ENCODE measurements at places on chromosomes 2 and 18.
A peak's percentile ranks its signal among the peaks of the same experiment; 100 is the strongest.

- no peak for DNase-seq
Observed at GRCh38 chr2:136248242-136248641, 130.3 kb upstream of the CXCR4 start.

- DNase-seq, result peak; percentile 45
Observed at GRCh38 chr2:207165121-207166038, at the start of gene KLF7. KLF7 (minus strand) TSS chr2:207165948; CDS start chr2:207165568, 380 bp downstream.

- no peak for DNase-seq
Observed at GRCh38 chr18:75293591-75293990, 83.0 kb downstream of the TSHZ1 start.

- DNase-seq, result no peak
Observed at GRCh38 chr2:40428439-40428838, 23.5 kb downstream of the SLC8A1 start.

DNA sequence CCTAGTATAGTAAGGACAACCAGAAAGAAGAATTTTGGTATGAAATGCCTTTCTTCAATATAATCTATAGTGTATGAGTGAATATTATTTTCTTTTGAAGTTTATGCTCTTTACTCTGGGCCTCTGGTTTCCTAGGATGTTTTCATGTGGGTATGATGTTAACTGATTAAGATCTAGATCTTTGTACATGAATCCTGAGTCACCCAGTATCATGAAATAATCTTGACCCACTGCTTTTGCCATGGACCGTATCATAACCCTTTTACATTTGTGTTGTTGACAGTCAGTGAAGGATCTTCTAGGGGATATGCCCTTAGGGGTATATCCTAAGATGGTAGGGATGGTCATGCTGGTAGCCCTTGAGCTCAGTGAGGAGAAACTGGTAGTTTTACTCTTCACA lies 100.3 kb downstream of the RAB3GAP1 start:
- no peak for DNase-seq

GRCh38 chr2:26483957-26484565 lies 6.1 kb upstream of the OTOF start:
- DNase-seq, result no peak

- DNase-seq, result no peak
Observed at GRCh38 chr2:240160291-240161086, 20.0 kb upstream of the OTOS start.

- DNase-seq, result no peak
Observed at GRCh38 chr2:40062381-40062780, 283.3 kb upstream of the THUMPD2 start.

DNA sequence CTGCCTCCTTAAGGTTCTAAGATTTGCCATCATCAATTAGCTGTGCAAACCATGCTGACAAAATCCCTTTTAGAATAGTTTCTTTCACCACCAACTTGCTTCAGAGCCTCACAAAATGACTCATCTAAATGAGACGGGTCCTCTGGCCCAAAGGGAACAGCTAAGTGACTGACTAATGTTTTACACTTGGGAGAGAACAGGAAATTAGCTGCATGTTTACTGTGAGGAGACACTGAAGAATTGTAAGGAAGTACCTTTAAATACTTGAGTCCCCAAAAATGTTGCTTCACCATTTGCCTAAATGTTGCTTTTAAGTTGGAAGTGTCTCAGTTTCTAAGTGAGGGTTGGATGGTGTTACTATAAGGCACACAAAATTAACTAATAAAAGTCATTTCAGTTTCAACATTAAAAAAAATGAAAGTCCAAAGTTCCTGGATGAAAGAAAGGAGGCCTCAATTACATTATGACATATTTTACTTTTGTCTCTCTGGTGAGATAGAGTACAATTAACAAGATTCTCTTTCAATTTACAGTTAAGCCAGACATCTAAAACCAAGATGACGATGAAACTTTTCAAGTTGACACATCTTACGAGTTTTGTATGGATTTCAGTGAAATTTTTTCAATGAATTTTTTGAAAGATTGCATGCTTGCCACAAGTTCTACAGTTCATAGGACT lies 229.1 kb upstream of the FN1 start:
- DNase-seq, result no peak

GRCh38 chr2:238174701-238175100 lies 15.9 kb downstream of the ERFE start:
- DNase-seq, result peak; percentile 44
